ENCODE measurements at places on chromosomes 16 and 17.

DNA sequence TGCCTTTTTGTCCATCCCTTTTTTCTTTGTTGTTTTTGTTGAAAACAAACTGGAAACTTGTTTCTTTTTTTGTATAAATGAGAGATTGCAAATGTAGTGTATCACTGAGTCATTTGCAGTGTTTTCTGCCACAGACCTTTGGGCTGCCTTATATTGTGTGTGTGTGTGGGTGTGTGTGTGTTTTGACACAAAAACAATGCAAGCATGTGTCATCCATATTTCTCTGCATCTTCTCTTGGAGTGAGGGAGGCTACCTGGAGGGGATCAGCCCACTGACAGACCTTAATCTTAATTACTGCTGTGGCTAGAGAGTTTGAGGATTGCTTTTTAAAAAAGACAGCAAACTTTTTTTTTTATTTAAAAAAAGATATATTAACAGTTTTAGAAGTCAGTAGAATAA, 4.9 kb downstream of the SOX9 start:
- no peak for DNase-seq

DNA sequence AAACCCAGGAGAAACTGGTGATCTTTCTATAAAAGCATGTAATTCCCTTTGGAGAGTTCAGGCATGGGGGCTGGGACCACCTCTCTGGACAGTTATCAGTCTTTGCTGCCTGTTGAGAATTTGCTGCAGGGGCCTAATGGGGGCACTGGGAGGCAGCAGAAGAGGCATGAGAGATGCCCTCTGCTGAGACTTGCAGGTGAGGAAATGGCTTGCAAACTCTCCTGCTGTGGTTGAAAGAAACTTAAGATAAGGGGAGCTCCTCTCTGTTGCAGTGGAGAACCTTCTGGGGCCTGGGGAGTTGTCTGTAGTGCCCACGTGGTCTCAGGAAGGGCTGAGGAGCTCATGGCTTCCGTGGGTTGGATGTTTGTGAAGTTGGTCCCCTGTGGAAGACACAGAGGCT, 301.1 kb upstream of the FOXF1 start:
- DNase-seq, result no peak

- DNase-seq, result no peak
These were observed 13.2 kb downstream of the NGFR start for GRCh38 chr17:49508061-49508865.

DNA sequence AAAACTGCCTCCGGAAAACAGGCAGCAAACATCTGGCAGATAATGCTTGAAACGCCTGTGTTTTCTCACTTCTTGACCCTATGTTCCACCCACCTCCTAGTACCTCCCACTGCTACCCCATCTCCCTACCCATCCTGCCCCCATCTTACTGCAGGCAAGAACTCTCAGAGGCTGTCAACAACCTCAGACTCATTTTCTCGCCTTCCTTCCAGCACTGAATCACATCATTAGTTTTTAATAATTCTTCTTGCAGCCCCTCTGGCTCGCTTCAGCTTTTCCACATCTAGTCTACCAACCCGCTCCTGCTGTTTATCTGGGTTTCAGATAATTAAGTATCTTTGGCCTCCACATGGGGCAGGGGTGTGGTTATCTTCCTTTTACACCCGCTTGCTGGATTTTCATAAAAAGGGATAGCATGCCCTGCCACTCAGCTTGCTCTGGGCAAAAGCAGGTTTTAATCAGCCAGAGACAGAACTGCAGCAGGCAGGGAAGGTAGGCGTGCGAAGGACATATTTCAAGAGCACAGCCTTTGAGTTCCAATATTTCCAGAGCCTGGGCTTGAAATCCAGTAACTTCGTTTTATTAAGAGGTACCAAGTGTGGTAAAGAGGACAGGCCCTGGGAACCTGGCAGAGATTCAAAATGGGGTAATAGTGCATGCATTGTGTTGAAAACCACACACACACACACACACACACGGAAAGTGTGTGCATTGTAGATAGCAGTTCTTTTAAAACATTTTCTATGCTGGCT, 87.5 kb downstream of the BMERB1 start:
- DNase-seq, result no peak

DNA sequence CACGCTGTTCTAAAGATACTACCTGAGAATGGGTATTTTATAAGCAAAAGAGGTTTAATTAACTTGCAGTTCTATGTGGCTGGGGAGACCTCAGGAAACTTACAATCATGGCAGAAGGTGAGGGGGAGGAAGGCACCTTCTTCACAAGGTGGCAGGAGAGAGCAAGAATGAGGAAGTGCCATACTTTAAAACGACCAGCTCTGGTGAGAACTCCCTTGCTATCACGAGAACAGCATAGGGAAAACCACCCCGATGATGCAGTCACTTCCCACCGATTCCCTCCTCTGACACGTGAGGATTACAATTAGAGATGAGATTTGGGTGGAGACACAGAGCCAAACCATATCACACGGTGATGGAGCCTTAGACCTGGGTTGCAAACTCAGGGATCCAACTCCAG, 317.5 kb upstream of the EEF2KMT start:
- DNase-seq, result no peak
